ENCODE measurements at places on chromosomes 1 and 21. TPM values are rescaled to one million over a fixed set of nuclear protein-coding genes. Genes with fewer than 3 reads are reported as not detected.

DNA sequence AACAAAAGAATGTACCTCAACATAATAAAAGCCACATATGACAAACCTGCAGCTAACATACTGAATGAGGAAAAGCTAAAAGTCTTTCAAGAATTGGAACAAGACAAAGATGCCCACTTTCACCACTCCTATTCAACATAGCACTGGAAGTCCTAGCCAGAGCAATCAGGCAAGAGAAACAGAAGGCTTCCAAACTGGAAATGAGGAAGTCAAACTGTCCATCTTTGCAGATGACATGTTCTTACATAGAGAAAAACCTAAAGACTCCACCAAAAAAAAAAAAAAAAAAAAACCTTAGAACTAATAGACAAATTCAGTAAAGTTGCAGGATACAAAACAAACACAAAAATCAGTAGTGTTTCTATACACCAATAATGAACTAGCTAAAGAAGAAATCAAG is 20.2 kb downstream of the NSL1 start:
- DNase-seq = no peak
- H3K27ac ChIP-seq = no peak overlapping the region
- no peaks in the 10 kb centered on the region for H3K4me1 ChIP-seq

DNA sequence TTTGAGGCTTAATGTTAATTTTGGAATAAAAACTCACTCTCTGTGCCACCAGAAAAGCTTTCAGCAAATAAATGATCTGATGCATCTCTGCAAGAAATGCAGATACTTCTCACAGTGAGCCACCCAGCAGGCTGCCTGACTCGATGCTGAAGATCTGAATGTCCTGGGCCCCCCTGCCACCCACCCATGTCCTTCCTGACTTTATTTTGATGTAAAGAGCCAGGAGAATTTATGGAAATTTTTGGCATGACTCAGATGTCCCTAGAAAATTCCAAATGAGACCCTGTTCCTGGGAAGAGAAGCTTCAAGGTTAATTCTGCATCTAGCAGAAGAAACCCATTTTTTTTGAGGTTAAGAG is 62.8 kb upstream of the COA6 start:
- no peaks in the 10 kb centered on the region for H3K36me3 ChIP-seq
- no peak overlapping the region for H3K4me3 ChIP-seq
- H3K27ac ChIP-seq = no peak overlapping the region
- H3K27me3 ChIP-seq = no peaks in the 10 kb centered on the region
- DNase-seq = no peak

DNA sequence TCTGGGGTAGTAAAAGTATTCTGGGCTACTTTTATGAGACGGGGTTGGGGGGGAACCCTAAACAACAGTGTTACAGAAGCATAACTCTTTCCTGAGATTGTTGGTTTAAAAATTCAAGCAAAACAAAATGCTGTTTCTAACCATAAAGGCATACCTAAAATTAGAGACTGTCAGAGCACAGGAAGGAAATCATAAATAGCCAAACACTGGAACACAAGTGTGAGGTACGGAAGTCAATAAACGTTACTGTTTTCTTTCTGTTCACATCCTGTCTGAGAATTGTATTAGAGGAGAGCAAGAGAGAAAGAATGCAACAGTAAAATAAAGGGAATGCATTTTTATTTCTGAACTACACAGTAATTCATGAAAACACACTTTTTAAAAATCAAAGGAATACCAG is 42.8 kb upstream of the IL12RB2 start:
- H3K4me1 ChIP-seq = no peaks in the 10 kb centered on the region
- no peaks in the 10 kb centered on the region for H3K36me3 ChIP-seq
- no peaks in the 10 kb centered on the region for H3K27me3 ChIP-seq
- DNase-seq = no peak

- no peaks in the 10 kb centered on the region for H3K36me3 ChIP-seq
- no peak overlapping the region for H3K4me3 ChIP-seq
- H3K4me1 ChIP-seq = no peaks in the 10 kb centered on the region
Measured at GRCh38 chr1:187621951-187622350, 793.2 kb downstream of the PLA2G4A start.

- no peaks in the 10 kb centered on the region for H3K27me3 ChIP-seq
- peaks cover 4% of the 10 kb centered on the region for H3K4me1 ChIP-seq
- DNase-seq = no peak
Measured at GRCh38 chr1:213057264-213058059, 6.4 kb downstream of the RPS6KC1 start.

DNA sequence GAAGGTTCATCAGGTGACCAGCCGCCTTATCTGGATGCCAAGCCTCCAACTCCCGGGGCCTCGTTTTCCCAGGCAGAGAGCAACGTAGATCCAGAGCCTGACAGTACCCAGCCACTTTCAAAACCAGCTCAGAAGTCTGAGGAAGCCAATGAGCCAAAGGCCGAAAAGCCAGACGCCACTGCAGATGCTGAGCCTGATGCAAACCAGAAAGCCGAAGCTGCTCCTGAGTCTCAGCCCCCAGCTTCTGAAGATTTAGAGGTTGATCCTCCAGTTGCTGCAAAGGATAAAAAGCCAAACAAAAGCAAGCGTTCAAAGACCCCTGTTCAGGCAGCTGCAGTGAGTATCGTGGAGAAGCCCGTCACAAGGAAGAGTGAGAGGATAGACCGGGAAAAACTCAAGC is 44.5 kb downstream of the ZBTB17 start:
- H3K27ac ChIP-seq = no peak overlapping the region
- H3K27me3 ChIP-seq = no peaks in the 10 kb centered on the region
- no peaks in the 10 kb centered on the region for H3K4me1 ChIP-seq
- H3K36me3 ChIP-seq = no peaks in the 10 kb centered on the region
- DNase-seq = no peak

DNA sequence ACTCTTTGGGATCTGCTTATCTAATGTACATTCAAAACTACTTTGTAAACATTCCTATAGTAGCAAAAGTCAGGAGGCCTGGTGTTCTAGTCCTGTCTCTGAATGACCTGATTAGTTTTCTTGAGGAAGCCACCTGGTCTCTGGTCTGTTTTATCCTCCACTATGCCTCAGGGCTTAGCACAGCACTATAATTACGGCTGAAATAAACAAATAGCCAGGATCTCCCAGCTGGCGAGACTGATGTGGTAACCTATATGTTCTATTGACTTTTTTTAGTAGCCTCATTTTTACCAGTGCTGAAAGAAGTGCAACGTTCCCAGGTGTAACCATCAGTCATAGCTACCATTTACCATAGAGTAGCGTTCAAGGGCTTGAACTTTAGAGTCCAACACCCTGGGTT is 24.2 kb upstream of the RPL11 start:
- no peak for DNase-seq
- no peak overlapping the region for H3K4me3 ChIP-seq
- H3K36me3 ChIP-seq = no peaks in the 10 kb centered on the region
- H3K27ac ChIP-seq = no peak overlapping the region

- no peaks in the 10 kb centered on the region for H3K4me1 ChIP-seq
- H3K36me3 ChIP-seq = no peaks in the 10 kb centered on the region
- H3K27me3 ChIP-seq = no peaks in the 10 kb centered on the region
- DNase-seq = no peak
- H3K27ac ChIP-seq = peak overlapping the region; percentile 27
- peak overlapping the region; percentile 21 for H3K4me3 ChIP-seq
Measured at GRCh38 chr1:183589874-183590243, 400 bp downstream of the NCF2 start.

DNA sequence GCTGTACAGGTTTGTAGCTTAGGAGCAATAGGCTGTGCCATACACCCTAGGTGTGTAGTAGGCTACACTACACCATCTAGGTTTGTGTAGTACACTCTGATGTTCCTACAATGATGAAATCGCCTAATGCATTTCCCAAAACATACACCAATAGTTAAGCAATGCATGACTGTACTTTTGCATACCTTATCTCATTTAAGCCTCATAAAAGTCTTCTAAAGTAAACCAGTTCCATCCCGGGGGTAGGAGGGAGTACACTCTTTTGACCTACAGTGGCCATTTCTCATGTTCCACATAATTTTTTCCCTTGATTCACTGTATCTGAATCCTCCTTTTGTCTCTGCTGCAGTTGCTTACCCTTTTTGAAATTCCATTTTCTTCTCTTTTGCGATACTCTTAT is 12.2 kb downstream of the TRMT13 start:
- H3K36me3 ChIP-seq = peaks cover 96% of the 10 kb centered on the region
- no peak overlapping the region for H3K4me3 ChIP-seq
- H3K4me1 ChIP-seq = no peaks in the 10 kb centered on the region
- H3K27me3 ChIP-seq = no peaks in the 10 kb centered on the region
- H3K27ac ChIP-seq = no peak overlapping the region

DNA sequence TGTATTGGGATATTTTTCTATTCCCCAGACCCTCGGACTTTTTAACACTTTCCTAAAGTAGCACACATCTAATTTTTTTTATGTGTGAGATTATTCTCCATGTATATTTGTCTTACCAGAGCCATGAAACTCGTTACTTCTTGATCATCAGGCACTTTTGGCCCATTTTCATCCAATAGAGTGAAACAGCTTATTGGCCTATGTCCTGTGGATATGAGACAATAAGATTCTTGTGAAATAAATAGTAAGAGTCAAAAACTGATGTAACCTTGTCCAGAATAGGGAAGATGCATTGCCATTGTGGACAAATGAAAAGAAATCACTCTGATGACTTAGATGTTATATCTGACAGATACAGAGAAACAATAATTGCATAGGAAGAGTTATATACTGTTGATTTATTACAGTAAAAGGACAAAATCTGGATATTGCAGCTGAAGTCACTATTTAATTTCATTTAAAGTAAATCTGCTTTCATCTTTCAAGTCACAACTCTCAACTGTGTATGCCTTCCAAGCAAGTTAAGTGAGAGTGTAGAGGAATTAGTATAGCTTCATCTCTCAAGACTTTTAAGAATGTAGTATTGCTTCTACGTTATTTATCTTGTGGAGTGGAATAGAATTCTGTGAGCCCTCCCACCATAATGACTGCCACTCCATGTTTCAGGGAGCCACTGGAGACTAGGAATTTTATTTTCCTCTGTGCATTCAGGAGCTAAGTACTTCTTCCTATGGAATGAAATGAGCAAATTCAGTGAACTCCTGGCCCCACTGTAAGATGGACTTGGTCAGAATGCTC is 86.9 kb downstream of the ADAMTS1 start:
- H3K4me3 ChIP-seq = no peak overlapping the region
- no peak for DNase-seq
- no peaks in the 10 kb centered on the region for H3K4me1 ChIP-seq

DNA sequence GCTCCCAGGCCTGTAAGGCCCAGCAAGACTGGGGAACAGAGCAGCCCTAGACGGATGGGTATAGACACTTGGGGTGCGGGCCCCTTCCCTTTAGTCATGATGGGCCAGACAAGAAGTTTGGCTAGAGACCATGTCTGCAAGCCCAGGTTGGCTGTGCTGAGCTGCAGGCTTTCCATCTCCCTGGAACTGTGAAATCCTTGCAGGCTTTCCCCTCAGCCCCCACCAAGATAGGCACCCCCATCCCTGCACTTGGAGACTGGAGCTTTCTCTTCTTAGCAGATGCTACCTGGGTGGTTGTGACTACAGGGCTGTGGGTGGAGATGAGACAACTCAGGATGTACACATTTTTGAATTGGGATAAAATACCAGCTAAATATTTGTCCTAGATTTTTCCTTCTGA is 110.3 kb downstream of the PTPRU start:
- no peak overlapping the region for H3K4me3 ChIP-seq
- no peak overlapping the region for H3K27ac ChIP-seq
- no peak for DNase-seq
- H3K36me3 ChIP-seq = no peaks in the 10 kb centered on the region
- no peaks in the 10 kb centered on the region for H3K27me3 ChIP-seq
- H3K4me1 ChIP-seq = no peaks in the 10 kb centered on the region

Gene LIN28A
- total RNA-seq = not detected

Gene MIA3
- total RNA-seq = 24.1 TPM

Gene OR2T29
- not detected for total RNA-seq

Gene MARK1
- total RNA-seq = 2.5 TPM

Gene CAMK1G
- total RNA-seq = not detected

All from gastrocnemius medialis (tissue), 4 donors.